ENCODE measurements at places on chromosomes 4 and X. TPM values are rescaled to one million over a fixed set of nuclear protein-coding genes. Genes with fewer than 3 reads are reported as not detected.

DNA sequence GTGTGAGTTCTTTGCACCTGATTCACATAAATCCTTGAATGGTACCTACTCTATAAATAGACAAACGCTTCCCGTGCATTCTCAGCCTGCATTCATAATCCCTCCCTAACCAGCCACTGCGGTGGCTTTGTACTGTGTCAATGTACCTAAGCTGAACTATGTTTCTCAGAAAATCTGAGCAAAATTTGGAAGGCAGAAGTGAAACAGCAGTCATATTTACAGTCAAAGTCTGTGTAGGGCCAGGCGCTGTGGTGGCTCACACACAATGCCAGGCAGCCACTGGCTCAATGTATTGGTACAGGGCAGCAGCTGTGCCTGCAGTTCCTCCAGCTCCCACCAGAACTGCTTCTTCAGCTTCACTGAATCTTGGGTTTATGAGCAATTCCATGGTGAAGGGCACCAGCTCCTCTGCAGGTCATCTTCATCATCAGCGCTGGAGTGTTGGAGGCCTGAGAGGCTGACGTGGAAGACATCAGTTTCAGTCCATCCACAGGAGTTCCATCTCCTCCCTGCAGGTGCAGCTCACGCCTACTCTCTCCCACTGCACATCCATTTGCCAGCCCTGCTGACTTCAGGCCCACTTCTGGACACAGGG lies 32.3 kb upstream of the IRF2 start:
- H3K4me3 ChIP-seq = no peak overlapping the region
- no peak for DNase-seq
- no peak overlapping the region for H3K27ac ChIP-seq

DNA sequence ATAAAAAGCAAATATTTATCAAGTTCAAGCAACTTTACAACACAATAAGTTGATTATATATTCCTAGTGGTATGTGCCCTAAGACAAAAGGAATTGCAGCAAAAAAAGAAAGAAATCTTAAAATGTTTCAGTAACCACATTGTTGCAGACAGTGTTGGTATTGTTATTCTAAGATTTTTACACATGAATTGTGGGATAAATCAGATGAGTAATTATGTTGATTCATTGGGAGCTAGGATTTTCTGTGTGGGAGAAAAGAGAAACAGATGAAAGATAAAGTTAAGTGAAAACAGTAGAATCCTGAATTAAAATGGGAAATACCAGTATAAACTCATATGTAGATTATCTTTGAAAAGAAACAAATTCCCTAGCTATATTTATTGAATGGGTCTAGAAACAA lies 362.4 kb downstream of the PPP3CA start:
- DNase-seq = no peak
- H3K27ac ChIP-seq = no peak overlapping the region
- no peaks in the 10 kb centered on the region for H3K36me3 ChIP-seq

DNA sequence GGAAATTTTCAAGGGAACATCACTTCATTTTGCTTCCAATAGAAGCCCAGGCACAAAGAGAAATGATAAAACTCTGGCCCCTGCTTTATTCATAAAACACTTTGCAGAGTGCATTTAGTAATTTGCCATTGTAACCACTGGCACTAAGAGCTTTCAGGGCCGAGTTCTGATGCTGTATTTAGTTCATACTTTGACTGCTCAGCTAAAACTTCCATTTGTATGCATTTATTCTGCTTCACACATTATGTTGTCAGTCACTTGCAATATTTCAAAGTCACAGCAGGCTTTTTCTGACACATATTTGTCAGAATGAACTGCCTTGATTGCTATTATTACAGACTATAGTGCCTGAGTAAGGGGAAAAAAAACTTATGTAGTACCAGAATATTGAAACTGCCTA lies 174.3 kb upstream of the ATOH1 start:
- no peaks in the 10 kb centered on the region for H3K4me1 ChIP-seq
- H3K27me3 ChIP-seq = no peaks in the 10 kb centered on the region
- peak; percentile 14 for DNase-seq
- H3K36me3 ChIP-seq = no peaks in the 10 kb centered on the region
- H3K4me3 ChIP-seq = no peak overlapping the region

- no peak overlapping the region for H3K4me3 ChIP-seq
- H3K27me3 ChIP-seq = no peaks in the 10 kb centered on the region
These were observed 214.6 kb downstream of the PTTG2 start for GRCh38 chr4:38174801-38175200.

- no peak overlapping the region for H3K4me3 ChIP-seq
- no peaks in the 10 kb centered on the region for H3K27me3 ChIP-seq
- H3K36me3 ChIP-seq = no peaks in the 10 kb centered on the region
- no peaks in the 10 kb centered on the region for H3K4me1 ChIP-seq
- no peak overlapping the region for H3K27ac ChIP-seq
These were observed 390.3 kb downstream of the SPRY1 start for GRCh38 chr4:123786920-123787319.

DNA sequence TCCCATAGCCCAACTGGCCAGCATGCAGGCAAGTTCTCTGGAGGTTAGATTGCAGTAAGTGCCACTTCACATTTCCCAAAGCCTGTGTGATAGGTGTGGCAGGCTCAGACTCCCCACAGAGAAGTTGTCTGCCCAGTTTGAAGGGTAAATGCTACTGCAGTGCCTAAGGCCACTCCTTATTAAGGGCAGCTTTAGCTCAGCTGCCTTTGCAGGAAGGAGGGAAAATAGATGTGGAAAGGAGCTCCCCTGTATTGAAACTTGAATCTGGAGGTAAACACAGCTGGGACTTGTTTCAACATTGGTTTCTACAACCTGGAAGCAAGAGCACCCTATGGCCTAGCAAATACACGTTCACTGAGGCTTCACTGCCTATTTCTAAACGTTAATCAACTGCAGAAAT lies 22.4 kb downstream of the NEXMIF start:
- H3K4me3 ChIP-seq = no peak overlapping the region
- no peaks in the 10 kb centered on the region for H3K27me3 ChIP-seq
- no peak for DNase-seq
- no peak overlapping the region for H3K27ac ChIP-seq

DNA sequence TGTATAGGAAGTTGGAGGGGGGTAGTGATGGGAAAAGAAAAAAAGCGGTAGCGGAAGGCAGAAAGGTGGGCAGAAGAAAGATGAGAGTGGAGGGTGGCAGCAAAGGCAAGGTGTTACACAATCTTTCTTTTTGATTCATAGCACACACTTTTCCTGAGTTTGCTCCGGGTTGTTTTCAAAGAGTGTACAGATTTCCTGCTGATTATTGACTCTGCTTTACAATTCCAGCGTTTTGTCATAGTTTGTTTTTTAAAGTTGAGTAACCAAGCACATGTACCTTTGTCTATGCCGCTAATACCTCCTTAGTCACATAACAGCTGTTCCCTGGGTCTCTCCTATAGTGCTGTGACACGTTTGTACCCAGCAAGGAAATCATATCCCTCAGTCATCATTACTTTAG lies 50.3 kb downstream of the AGA start:
- H3K27me3 ChIP-seq = no peaks in the 10 kb centered on the region
- H3K4me1 ChIP-seq = no peaks in the 10 kb centered on the region
- no peak for DNase-seq
- no peak overlapping the region for H3K4me3 ChIP-seq
- no peak overlapping the region for H3K27ac ChIP-seq
- H3K36me3 ChIP-seq = no peaks in the 10 kb centered on the region

- H3K27me3 ChIP-seq = no peaks in the 10 kb centered on the region
- no peaks in the 10 kb centered on the region for H3K4me1 ChIP-seq
- H3K36me3 ChIP-seq = no peaks in the 10 kb centered on the region
These were observed 28.6 kb downstream of the SULT1B1 start for GRCh38 chr4:69731847-69732246.

DNA sequence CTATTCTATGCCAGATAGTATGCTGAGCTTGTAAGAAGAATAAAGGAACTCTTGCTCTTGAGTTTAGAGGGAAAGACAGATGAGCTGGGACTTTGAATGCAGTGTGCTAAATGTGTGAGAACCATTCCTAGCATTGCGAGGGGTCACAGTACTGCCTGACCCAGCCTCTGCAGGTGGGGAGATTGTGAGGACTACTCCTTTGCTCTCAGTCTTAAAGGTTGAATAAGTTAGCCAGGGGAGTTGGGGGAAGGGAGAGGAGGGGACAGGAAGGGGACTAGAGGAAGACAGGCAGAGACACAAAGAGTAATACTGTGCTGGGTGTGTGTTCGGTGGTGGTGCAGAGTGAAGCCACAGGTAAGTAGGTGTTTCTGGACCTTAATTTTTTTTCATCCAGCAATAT lies 41.7 kb downstream of the DCUN1D4 start:
- H3K36me3 ChIP-seq = peaks cover 25% of the 10 kb centered on the region
- DNase-seq = no peak
- H3K27ac ChIP-seq = no peak overlapping the region
- no peaks in the 10 kb centered on the region for H3K27me3 ChIP-seq

HDX gene
- 4.3 TPM for polyA plus RNA-seq

IL3RA gene
- polyA plus RNA-seq = 15.6 TPM

GRCh38 chr4:7041801-7042502 lies 1.2 kb upstream of the TADA2B start:
- peaks cover 46% of the 10 kb centered on the region for H3K4me1 ChIP-seq
- peak overlapping the region; percentile 85 for H3K27ac ChIP-seq
- peaks cover 16% of the 10 kb centered on the region for H3K36me3 ChIP-seq
- DNase-seq = no peak
- H3K4me3 ChIP-seq = peak overlapping the region; percentile 74

DNA sequence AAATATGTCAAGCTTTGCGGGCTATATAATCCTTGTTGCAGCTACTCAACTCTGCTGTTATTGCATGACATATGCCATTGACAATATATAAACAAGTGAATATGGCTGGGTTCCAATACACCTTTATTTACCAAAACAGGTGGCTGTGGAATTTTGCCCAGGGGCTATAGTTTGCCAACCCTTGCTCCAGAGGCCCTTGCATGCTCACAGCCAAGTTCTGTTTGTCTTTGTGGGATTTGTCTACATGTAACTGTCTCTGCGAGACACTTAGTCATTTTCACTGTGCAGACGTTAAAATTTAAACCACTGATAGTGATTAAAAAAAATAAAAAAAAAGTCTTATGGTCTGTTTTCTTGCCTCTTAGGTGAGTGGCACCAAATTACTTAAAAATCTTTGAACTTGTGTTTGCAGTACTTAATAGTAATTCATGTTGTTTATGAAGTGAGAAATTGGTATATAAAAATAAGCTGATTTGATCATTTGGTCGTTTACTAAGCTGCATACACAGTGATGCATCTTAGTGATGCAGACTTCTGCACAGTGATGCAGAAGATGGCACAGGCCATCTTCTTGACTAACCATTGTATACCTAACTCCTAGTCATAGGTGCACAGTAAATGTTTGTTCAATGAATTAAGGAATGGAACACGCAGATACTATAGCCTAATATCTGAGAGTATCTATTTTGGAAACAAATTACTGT lies 170.9 kb downstream of the FRMPD4 start:
- no peak for DNase-seq
- H3K4me1 ChIP-seq = no peaks in the 10 kb centered on the region
- H3K36me3 ChIP-seq = no peaks in the 10 kb centered on the region
- no peak overlapping the region for H3K4me3 ChIP-seq

GRCh38 chr4:1504595-1505500 lies 98.6 kb upstream of the NKX1-1 start:
- H3K27ac ChIP-seq = no peak overlapping the region
- no peaks in the 10 kb centered on the region for H3K36me3 ChIP-seq

- H3K27me3 ChIP-seq = no peaks in the 10 kb centered on the region
- no peaks in the 10 kb centered on the region for H3K36me3 ChIP-seq
- H3K4me3 ChIP-seq = no peak overlapping the region
These were observed 138.3 kb upstream of the PUDP start for GRCh38 chrX:7286168-7286837.

VEGFD gene
- polyA plus RNA-seq = 0.43 TPM

DNA sequence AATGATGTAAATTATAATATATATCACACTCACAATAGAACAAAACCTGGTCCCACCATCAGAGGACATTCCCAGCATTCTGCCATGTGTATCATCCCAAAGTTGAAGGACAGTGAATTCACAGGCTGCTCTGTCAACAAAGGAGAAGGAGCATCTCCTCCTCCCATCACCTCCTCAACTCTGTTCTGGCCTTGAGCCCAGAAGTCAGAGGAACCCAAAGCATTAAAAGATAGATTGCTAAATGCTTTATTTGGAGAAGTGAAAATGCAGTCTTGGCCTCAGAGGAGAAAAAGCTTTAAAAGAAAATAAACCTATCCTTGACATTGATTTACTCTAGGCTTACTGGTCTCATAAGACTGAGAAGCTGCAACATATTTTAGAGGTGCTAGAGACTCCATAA lies 268.8 kb upstream of the RASGEF1B start:
- H3K27ac ChIP-seq = no peak overlapping the region
- no peak overlapping the region for H3K4me3 ChIP-seq
- no peaks in the 10 kb centered on the region for H3K27me3 ChIP-seq
- no peaks in the 10 kb centered on the region for H3K36me3 ChIP-seq

DNA sequence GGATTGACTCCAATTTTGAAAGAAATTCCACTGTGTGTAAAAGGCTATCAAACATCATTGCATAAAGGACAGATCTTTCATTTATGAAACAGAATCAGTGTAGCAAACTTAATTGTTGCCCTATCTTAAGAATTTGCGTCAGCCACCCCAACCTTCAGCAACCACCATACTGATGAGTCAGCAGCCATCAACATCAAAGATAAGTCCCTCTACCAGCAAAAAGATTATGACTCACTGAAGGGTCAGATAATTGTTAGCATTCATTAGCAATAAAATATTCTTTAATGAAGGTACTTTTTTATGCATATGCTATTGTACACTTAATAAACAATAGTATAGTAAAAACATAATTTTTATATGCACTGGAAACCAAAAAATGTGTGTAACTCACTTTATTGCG lies 15.8 kb upstream of the GRSF1 start:
- H3K4me3 ChIP-seq = no peak overlapping the region
- H3K36me3 ChIP-seq = no peaks in the 10 kb centered on the region
- no peak overlapping the region for H3K27ac ChIP-seq
- H3K27me3 ChIP-seq = no peaks in the 10 kb centered on the region
- no peak for DNase-seq
- no peaks in the 10 kb centered on the region for H3K4me1 ChIP-seq

- no peak overlapping the region for H3K27ac ChIP-seq
- H3K4me3 ChIP-seq = no peak overlapping the region
- H3K36me3 ChIP-seq = no peaks in the 10 kb centered on the region
- peaks cover 4% of the 10 kb centered on the region for H3K27me3 ChIP-seq
- DNase-seq = no peak
- H3K4me1 ChIP-seq = peaks cover 4% of the 10 kb centered on the region
These were observed 131.1 kb upstream of the SCML1 start for GRCh38 chrX:17606231-17606630.

GRCh38 chr4:183146478-183146877 lies 47.4 kb downstream of the WWC2 start:
- H3K27ac ChIP-seq = no peak overlapping the region
- no peak overlapping the region for H3K4me3 ChIP-seq
- H3K36me3 ChIP-seq = no peaks in the 10 kb centered on the region
- no peaks in the 10 kb centered on the region for H3K27me3 ChIP-seq
- no peak for DNase-seq

DNA sequence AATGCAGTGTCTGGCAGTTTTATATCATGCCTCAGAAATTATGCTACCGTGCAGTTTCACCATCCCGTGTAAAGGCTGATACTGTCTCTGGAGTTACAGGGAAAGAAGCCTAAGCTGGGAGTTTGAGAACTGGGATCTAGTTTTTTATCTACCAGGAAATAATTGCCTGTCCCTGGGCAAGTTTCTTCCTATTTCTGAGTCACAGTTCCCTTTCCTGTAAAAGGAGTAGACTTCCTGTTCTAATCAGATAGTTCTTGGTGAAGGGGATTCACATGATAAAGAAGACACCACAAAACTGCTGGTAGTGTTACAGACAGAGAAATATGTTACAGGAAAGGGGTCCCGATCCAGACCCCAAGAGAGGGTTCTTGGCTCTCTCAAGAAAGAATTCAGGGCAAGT lies 17.1 kb downstream of the HERC3 start:
- no peaks in the 10 kb centered on the region for H3K4me1 ChIP-seq
- no peak overlapping the region for H3K27ac ChIP-seq
- DNase-seq = no peak
- no peak overlapping the region for H3K4me3 ChIP-seq
- no peaks in the 10 kb centered on the region for H3K27me3 ChIP-seq
- H3K36me3 ChIP-seq = peaks cover 13% of the 10 kb centered on the region

Measured in spinal cord (tissue), 10 donors.